ENCODE measurements at places on chromosomes 6 and 20.
A peak's percentile ranks its signal among the peaks of the same experiment; 100 is the strongest.

- no peak for DNase-seq
These were observed 309.5 kb upstream of the PRND start for GRCh38 chr20:4412216-4412615.

GRCh38 chr6:53107091-53107490, 41.5 kb downstream of the GCM1 start:
- DNase-seq, result no peak

- no peak for DNase-seq
These were observed 57.4 kb downstream of the B4GALT5 start for GRCh38 chr20:49656304-49656703.

GRCh38 chr6:125163811-125164210, 10.2 kb downstream of the TPD52L1 start:
- no peak for DNase-seq

DNA sequence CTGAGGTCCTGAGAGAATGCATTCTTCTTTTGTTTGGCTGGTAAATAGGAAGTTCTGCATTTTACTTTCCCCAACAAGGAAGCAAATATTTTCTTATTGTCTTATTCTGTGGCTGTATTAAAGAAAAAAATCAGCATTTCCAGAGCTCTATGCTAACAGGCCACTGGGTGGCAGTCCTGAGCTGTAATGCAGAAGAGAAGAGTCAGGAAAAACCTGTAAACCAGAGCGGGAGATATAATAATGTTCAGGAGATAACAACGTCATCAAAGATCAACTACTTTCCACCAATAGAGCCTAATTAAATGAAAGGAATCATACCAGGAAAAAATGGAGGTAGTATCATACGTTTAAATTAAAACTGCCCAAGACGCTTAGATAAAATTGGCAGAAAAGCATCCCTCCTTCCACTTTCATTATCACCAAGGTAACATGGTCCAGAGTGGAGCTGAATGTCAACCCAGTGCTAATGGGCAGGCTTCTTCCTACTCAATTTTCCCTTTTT, 55.6 kb upstream of the CARMIL1 start:
- peak; percentile 46 for DNase-seq

DNA sequence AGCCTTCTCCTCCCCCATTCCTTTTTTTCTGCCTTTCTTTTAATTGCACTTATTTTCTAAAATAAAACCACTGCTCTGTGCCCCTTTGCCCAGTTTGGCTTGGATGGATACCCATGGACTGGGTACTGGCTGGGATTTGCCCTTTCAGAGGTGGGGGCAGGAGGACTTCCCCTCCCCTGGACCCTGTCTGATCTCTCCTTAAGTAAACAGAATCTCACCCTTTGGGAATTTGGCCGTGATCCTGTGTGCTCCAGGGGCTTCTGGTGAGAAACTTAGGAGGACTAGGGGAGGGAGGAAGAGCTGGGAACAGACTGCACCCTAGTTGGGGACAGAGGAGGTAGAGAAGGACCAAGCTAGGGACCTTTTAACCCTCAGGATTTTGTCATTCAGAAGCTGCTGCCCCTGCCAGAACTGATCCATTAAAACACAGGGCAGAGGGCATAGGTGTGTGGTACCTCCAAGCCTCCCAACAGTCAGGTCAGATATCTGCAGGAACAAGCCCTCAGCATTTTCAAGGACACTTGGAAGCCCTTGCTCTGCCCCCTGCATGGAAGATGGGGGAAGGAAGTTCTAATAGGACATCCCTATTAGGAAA, 7.3 kb downstream of the FOXP4 start:
- no peak for DNase-seq

DNA sequence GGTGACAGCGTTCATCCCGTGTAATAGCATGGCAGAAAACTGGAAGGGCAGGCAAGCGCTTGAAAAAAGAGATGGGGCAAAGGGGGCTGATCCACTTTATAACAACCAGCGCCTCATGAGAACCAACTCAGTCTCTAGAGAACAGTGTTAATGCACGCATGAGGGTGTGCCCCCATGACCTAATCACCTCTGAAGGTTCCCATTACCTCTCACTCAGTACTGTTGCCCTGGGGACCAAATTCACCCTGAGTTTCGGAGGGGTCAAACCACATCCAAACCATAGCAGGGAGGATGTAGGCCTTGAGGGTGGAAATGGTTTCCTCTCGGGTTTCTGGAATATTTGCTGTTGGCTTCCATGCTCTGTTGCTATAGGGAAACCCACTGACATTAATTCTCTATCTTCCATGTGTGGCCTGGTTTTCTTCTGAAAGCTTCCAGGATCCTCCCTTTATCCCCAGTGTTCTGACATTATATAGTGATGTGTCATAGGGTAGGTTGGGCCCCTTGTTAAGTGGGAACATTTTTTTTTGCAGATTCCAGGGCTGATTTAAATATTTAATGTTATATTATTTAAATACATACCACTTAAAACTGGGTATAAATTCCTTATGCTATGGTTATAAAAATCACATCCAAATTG, 65.2 kb downstream of the PPP1R14C start:
- DNase-seq, result peak; percentile 15

GRCh38 chr6:134195164-134195906, 122.6 kb downstream of the SGK1 start:
- no peak for DNase-seq

- DNase-seq, result no peak
These were observed 6.3 kb upstream of the TSHZ2 start for GRCh38 chr20:52965819-52966218.

- DNase-seq, result no peak
These were observed 31.2 kb upstream of the SPTLC3 start for GRCh38 chr20:12977328-12978125.

DNA sequence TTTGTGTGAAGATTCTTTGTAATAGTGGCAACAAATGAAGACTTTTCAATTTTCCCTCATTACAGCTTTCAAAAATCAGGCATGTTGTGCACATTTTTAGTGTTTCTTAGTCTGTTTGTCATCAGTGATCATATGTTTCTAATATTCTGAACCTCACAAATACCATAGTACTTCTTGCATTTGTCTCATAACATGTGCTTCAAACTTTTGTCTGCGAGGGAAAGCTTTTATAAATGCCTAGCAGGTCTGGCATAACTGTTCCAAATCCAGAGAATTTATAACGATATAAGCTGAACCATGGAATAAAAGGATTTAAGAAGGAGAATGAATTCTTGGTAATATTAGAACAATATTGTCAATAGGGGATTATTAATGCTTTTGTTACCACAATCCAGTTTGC, 670.2 kb downstream of the RFPL4B start:
- DNase-seq, result no peak

DNA sequence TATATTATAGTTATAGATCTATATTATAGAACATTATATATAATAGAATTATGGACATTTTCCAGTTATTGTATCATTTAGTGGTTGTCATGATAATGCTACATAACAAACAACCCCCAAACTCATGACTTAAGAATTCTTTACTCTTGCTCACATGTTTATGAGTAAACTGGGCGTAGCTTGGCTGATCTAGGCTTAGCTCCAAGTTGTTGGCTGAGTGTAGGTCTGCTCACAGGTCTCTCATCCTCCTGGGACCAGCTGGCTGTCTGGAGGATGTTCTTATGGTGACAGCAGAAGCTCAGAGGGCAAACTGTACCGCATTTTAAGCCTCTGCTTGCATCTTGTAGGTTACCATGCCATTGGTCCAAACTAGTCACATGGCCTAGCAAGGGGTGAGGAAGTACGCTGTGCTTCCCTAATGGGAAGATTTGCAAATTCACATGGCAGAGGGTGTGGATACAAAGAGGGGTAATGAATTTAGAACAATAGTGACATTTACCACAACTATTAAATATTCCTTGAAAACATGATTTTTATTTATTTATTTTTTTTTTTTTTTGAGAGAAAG, 34.2 kb downstream of the ARHGAP40 start:
- DNase-seq, result no peak

- DNase-seq, result no peak
These were observed 255.8 kb downstream of the HDGFL1 start for GRCh38 chr6:22825210-22825609.

DNA sequence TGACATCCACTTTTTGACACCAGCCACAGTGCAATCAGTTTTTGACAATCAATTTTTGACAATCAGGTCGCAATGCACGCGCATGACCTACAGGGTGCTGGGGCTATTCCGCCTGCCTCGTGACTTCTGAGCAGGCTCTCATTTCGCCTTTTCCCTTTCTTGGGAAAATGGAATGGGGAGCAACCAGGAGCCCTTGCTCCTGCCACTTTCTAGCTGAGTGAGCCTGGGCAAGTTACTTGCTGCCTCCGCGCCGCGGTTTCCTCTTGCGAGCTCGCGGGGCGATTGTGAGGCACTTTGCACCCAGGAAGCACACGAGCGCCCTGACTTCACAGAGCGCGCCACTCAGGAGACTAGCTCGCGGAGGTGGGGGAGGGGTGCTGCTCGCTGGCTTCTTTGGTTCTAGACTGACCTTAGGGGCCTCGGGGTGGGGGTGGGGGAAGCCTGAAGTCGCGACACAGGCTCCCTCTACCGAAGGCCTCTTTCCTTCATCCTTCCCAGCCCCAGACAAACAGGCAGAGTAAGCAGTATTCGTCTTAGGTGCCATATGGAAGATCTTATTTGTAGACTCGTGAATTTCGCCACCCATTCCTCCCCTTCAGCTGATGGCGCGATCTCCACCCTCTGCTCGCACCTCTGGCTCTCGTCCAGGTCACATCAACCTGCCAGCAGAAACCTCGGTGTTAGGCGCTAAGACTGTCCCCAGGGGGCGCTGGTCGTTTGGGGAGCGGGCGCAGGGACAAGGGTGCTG, 4.6 kb downstream of the TP53TG5 start:
- no peak for DNase-seq

GRCh38 chr6:156337801-156338200, 439.4 kb upstream of the ARID1B start:
- no peak for DNase-seq

GRCh38 chr6:88376768-88377387, 210.7 kb upstream of the CNR1 start:
- DNase-seq, result peak; percentile 89

GRCh38 chr20:50101281-50101680, 11.7 kb downstream of the UBE2V1 start:
- no peak for DNase-seq

DNA sequence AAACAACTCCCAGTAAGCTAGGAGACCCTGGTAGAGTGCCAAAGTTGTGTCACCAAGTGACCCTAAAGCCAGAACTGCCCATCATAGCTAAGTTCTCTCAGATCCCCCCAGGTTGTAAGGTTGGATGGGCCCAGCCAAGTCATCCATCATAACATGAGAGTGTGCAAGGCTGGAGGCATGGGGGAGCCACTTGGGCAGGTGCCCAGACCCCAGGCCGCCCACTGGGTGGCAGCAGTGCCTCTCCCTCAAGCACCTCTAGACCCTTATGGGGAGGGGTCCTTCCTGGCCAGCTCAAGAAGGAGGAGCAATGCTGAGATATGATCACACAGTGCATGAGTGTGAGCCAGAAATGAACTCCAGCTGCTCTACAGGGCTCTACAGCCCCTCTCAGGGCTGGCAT, 154.5 kb downstream of the MYLK4 start:
- no peak for DNase-seq

DNA sequence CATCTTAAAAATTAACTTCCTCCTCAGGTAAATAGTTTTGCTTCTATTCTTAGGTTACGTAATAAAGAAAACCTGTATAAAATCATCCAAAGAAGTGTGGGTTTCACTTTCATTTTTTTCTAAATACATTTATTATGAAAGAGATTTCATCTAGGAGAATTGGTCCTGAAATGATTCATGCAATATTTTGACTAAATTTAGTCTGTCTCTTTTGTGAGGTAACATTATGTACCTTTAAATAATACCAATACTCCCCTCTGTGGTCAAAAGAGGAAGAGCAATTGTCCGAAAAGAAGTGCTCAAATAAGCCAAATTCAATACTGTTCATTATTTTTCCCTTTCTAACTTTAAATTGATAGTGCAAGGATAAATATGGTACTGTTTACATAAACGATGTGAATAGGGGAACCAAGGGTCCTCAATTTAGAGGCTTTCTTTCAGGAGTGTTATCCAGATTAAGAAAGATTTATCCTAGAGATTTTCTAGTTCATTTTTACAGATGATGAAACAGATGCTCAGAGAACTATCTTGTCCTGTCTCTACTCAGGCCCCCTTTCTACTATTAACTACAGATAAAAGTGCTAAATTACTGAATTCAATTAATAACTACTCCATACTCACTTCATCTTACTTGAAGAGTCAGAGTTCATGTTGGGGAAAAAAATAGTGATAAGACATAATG, 26.2 kb downstream of the CYP39A1 start:
- no peak for DNase-seq

GRCh38 chr20:14956026-14956425, 618.6 kb upstream of the FLRT3 start:
- no peak for DNase-seq

DNA sequence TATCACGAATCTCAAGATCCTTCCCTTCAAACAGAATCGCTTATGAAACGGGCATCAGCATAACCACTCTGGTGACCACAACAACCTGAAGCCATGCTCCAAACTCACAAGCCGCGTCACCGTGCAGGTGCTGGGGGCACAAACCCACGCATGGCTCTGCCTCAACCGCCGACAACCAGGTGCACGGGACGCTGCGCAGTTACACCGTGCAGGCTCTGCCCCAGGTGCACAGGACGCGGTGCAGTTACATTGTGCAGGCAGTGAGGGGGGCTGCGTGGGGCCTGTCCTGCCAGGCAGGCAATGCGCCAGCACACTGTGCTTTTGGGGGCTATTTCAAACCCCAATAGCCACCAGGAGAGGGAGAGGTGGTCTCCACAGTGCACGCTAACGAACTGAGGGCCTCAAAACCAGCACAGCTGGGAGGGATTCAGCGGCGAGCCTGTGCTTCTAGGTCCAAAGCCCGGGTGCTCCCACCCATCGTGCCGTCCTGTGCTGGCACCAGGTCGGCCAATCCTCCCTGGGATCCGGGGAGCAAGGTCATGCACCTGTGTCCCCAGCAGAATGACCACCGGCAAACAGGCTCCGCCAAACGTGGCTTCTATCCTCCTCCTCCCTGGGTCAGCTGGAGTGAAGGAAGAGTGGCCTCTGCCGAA, 35.8 kb downstream of the ZBTB46 start:
- no peak for DNase-seq

GRCh38 chr6:43878127-43878634, 108.2 kb downstream of the VEGFA start:
- no peak for DNase-seq

DNA sequence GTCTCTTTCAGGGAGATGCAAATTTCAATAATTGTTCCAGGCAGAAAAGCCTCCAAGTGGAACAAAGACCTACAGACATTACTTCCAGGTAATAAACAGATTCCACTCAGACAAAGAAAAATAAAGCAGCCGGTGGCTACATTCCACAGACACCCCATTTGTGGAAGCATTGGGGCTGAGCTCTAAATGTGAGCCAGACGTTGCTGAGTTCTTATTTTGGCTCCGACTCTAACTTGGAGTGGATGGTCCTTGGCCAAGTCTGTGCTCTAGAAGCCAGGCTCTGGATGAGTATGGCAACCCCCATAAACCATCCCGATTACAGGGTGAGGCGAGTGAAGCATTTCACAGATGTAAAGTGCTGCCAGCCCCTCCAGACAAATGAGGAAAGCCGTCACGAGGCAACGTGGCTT, 6.6 kb downstream of the TRAM2 start:
- DNase-seq, result no peak

Data from HS-5 (cell line).